T follicular helper cell (primary cell): ENCODE measurements at places on chromosomes 3 and 15.

- no peak for DNase-seq
Observed at GRCh38 chr3:63528325-63529000, 124.0 kb upstream of the SNTN start.

DNA sequence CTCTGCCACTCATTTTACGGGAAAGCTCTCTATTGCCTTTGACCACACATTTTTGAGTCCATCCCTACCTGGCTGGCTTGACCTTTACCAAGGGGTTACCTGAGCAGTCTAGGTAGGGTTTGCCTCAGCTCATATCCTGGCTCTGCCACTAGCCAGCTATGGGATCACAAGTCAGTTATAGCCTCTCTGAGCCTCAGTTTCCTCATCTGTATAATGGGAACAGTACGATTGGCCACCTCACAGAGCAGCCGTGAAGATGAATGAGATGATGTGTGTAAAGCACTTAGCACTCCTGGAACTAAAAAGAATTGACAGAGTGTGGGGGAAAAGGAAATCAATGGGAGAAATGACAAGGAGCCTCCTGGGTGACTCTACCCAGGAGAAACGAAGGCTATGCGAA is 28.0 kb downstream of the SPATA12 start:
- no peak for DNase-seq

DNA sequence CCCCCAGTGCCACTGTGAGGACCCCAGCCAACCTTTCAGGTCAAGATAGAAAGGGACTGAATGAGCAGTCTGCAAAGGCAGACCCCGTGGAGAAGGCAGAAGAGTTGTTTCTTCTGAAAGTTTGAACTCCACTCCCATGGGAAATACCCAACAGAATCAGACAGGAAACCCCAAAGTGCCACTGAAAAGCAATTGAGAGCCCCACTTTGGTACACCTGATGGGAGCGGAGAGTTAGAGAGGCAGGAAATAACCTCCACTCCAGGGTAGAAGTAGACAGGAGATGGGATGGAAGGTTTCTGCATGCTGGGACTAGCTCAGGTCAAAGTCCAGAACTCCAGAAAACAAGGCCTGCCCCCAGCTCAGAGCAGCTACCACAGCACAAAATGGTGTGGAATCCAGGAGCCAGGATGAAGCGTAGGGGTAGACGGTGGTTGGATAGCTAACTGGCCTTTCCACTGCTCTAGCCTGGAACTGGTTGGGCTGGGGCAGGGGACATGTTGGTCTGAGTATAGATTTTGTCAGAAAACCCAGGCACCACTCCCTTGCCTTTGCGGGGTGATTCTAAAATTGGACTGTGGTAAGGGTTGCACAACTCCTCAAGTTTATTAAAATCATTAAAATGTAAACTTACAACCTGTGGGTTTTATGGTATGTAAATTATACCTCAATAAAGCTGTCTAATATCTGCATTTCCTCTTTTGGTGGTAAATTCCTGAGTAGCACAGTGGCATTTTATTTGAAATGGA is 1.9 kb upstream of the RAB43 start:
- DNase-seq, result no peak

GRCh38 chr3:45817831-45818522 is 21.6 kb upstream of the SLC6A20 start:
- DNase-seq, result no peak

DNA sequence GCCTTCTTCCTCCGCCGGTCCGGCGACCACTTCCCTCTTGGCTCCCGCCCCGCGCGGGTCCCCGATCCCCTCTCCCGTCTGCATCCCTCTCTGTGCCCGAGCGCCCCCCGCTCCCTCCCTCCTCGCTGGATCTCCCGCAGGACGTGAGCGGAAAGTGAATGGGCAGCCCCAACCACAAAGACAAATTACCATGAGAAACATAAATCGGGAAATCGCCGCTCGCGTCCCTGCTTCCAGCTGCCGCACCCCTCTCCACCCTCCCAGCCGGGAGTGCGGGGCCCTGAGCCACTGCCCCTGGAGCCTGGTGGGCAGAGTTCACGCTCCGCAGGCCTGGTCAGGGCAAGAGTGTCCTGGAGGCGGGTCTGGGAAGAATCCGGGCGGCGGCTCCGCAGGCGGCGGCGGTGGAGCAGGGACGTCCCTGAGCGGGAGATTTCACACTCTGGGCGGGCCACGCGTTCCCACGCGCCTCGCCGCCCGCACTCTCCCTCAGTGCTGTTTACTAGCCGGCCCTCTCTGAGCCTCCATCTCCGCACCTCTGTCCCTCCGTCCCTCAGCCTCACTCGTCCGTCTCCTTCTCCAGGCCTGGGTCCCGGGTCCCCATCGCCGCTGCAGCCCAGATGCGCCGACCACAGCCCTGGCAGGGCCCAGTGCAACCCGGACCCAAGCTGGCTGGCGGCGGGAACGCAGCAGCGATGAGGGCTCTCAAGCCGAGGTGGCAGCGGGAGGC is 835 bp downstream of the SEMA5B start:
- no peak for DNase-seq

GRCh38 chr3:62159709-62160092 is 213.6 kb downstream of the FEZF2 start:
- DNase-seq, result no peak

DNA sequence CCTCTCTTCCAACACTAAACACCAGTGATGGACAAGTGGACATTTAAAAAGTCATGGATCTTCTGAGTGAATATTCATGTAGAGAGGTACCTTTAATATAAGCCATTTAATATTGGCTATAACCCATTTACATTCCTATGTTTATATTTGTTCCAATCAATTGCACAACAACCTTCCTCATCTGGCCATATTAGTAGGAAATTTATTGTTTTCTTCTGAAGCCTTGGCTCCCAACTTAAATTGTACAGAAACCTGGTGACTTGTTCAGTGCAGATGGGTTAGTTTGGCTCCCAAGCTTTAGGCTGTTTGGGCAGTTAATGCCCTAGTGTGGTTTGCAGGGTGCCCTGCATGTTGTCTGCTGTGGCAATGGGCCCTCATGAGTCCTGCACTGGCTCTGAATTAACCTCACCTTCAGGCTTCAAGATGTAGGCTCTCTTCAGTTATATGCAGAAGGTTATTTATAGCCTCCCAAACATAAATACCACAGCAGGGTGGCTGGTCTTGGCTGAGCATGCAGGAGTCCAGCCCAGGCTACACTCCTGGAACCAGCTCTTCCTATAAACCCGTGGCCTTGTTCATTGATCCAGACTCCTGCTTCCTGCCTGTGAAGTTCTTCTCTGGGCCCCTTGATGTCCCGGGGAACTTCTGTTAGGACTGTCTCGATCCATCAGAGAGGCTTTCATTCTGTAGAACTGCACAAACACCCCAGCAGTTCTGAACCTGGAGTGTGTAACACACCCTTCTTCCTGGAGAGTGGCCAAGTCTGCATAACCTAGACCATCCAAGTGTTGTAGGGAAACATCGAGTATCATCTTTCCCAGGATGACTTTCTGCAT is 57.0 kb downstream of the DUT start:
- no peak for DNase-seq

GRCh38 chr3:46959161-46959511 is 17.4 kb downstream of the CCDC12 start:
- no peak for DNase-seq

DNA sequence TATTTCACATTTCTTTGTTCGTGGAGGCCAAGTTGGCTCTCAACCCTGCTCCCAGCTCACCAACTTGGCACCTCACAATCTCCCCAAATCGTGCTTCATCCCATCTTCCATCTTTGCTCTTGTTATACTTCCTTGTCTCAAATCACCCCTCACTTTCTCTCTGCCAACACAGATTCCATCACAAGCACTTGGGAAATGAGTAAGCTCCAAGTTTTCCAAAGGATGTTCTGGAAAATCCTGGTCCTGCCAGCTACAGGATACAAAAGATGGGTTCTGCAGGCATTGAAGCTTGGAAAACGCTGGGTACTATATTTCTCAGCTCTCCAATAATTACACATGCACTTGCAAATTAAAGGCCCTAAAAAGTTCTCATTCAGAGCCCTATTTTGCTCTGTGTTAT is 4.1 kb upstream of the TM4SF4 start:
- no peak for DNase-seq

DNA sequence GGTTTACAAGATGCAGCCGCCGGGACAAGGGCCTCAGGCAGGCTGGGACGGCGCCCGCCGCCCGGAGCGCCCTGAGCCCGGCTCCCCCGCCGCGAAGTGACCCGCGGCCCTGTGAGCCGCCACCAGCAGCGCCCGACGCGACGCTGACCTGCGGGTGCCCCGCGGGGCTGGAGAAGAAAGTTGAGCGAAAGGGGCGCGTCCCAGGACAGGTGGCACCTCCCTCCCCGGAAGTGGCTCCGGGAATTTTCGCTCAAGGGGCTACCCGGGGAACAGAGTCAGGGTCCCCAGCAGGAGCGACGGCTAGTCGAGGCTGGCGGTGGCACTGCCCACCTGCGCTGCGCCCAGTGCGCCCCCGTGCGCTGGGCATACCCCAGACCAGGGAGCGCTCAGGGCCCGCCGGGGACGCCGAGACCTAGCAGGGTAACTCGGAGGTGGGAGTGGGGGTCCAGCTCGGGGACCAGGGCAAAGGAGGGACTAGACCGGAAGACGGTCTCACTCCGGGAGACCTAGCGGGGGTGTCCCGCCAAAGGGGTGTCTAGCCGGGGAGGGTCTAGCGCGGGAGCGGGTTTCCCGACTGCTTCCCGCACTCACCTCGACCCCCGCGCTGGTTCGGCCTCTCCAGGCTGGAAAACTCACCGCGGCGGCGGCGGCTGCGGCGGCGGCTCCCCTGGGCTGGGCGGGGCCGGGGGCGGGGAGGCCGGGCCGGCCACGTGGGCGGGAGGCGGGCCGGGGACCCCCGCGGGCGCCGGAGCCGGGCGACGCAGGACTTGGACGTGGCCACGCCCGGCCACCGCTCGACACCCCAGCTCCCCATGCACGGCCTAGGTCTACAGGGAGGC is 18.4 kb downstream of the SPATA12 start:
- DNase-seq, result no peak

DNA sequence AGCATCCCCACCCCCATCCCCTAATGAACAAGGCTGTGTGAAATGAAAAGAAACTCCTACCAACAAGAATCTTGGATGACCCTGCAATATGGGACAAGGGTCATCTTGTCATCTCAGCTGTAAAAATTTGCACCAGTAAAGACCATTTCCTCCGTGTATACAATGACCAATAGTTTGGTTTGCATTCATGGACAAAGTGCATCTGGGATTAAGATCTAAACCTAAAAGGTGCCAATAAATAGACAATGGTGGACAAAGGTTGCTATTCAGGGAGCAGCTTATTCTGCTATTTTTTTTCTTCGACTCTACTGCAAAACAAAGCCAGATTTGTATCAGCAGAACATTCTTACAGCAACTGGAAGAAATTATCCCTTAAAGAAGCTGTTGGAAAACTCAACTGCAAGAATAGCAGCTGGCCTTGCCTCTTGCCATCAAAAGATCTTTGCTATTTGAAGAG is 8.0 kb downstream of the MGLL start:
- no peak for DNase-seq

DNA sequence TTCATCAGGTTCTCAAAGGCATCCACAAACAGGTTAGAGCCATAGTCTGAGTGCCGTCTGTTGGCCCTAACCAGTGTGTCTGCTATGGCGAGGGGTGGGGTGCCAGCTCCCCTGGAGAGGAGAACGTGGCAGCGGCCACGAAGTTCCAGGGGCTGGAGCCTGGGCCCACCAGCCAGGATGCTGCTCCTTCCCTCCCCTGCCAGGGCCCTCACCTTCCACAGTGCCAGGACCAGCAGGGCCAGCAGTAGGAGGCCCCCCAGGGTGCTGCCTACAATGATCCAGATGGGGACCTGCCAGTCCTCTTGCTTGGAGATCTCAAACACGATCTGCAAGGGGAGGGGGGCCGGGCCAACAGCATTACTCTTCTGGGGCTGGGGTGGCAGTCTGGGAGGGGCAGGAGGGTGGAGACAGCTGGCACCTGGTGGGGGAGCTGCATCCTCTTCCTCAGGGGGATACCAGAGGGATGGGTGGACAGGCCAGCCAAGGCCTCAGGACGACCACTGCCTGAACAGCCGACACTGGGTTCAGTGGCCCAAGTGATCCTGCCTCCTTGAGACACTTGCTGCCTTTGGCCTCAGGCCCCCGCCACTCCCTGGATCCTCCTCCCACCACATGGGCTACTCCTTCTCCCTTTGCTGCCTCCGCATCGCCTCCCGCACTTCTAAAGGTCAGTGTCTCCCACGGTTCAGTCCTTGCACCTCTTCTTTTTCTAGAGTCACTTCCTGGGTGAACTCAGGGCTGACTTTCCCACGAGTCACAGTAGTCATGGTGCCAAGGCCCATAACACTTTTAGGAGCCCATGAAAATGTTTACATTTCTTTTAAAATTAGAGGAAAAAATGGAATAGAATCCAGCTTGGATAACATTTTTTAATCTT is 26.3 kb downstream of the FEM1B start:
- no peak for DNase-seq

- no peak for DNase-seq
Observed at GRCh38 chr15:41883484-41883825, 10.4 kb downstream of the SPTBN5 start.

- no peak for DNase-seq
Observed at GRCh38 chr3:32842987-32843386, 25.2 kb downstream of the TRIM71 start.

DNA sequence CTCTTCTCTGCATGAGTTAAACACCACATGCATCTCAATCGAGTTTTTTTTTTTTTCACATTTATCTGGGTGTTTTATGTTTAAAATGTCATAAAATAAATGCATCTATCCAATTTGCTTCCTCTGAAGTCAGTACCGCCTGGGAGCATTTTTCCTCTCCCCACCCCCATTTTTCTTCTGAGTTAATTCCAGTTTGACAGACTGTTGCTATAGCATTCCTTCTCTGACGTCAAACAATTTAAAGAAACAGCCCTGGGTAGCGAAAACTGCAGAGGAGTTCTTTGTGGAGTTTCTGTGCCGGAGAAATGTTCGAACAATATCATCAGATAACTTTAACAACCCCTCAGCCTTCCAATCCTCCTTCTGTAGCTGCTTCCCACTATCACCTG is 900 bp upstream of the GNB4 start:
- DNase-seq, result no peak

GRCh38 chr15:36529296-36530011 is 50.0 kb upstream of the CDIN1 start:
- no peak for DNase-seq

DNA sequence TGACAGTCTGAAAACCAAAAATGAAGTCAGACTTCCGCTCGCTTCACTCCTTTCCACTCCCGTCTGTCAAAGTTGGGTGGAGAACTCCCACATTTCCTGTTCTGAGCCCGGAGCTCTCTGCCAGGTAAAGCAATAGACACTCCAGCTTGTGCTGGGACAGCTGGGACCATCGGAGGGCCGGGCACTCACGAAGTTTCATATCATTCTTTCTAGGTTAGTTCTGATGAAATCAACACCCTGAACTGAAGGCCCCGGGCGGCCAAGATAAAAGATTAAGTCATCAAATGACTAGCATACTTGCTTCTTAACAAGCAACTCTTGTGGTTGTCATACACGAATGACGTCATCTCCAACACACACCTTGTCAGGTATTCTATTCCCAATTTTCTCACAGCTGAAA is 42.1 kb downstream of the MAGI1 start:
- DNase-seq, result no peak
